ENCODE measurements at places on chromosomes 7 and 10. TPM values are rescaled to one million over a fixed set of nuclear protein-coding genes. Genes with fewer than 3 reads are reported as not detected.

DNA sequence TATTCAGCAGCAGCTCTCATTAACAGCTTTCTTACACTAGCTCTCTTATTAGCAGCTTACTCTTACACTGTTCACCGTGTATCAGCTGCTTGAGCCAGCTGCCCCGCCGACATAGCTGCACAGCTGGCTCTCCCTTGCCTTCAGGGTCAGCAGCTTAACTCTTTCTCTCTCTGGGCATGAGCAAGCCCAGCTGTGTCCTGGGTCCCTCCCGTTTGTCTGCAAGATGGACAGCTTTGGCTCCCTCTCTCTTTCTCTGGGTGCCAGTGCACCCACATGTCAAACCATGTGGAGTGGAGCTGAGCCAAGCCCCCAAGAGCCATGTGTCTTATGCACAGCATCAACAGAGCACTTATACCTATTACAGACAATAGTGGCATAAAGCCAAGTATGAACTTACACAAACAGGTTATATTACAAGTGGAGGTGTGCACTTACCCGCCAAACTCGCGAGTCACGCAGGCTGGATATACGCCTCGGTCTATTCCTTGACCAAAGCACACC, 35.7 kb upstream of the MTPAP start:
- peak; percentile 51 for DNase-seq

GRCh38 chr7:43640679-43641078, 57.8 kb downstream of the STK17A start:
- DNase-seq = no peak

DNA sequence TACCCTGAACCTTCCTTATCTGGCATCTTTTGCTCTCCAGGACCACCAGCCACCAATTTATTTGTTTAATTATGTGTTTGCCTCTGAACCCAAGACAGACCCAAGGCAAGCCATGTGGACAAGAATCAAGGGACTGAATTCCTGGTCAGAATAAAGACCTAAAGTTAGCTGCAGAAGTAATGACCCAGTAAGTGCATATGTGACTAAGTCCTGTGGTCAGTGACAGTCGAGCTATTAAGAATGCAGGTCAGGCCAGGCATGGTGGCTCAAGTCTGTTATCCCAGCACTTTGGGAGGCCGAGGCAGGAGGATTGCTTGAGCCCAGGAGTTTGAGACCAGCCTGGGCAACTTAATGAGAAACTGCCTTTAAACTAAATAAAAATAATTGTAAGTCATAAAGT, 139.4 kb downstream of the CCDC71L start:
- no peak for DNase-seq

DNA sequence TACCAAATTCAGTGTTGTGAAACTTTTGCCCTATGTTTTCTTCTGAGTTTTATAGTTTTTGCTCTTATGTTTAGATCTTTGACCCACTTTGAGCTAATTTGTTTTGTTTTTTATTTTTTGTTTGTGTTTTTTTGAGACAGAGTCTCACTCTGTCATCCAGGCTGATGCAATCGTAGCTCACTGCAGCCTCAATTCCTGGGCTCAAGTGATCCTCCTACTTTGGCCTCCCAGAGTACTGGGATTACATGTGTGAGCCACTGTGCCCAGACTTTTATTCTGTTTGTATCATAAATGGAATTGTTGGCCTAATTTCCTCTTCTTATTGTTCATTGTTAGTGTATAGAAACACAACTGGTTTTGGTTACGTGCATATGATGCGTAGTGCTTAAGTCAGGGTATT, 43.2 kb upstream of the ZMIZ2 start:
- DNase-seq = no peak

The ACHE gene
- 4.6 TPM for total RNA-seq

- DNase-seq = peak; percentile 22
These were observed 90.4 kb downstream of the COBL start for GRCh38 chr7:51226063-51226755.

The ATP6V1F gene
- total RNA-seq = 181 TPM

The FAM131B gene
- 2.5 TPM for total RNA-seq

The LBX1 gene
- not detected for total RNA-seq

DNA sequence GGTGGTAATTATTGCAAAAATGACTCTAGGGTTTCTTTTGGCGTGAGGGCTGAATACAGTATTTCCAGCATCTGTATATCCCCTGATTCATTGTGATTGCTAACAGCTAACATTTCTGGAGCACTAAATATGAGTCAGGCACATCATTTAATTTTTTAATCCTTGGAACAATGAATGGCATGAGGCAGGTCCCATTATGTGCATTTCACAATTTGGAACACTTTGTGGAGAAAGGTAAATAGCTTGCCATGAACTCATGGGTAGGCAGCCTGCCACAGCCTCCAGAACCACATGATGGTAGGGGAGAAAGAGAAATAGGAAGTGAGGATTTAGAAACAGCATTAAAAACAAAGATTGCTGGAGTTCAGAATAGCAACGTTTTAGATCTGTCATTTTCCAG, 1.7 kb downstream of the NPTX2 start:
- no peak for DNase-seq

DNA sequence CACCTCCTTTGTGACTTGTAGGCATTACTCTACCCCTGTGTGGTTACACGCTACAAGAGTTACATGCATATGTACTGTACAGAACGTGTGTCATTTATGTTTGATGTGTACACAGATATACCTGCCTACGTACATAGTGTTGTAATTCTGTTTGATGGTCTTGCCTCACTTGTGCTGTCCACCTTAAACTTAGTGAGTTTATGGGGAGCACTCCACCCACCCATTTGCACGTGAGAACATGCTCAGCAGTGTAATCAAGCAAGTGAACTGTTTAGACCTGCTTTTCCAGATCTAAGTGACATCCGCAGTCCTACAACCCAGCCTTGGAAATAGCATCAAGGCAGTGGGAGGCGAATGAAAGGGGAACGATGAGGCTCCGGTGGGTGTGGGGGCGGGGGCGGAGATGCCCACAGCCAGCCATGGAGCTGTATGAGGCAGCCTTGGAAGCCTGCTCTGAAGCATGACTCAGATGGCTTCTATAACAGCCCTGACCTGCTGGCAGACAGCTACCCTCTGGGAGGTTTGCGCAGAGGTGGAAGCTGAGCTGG, 52.1 kb downstream of the SUFU start:
- peak; percentile 52 for DNase-seq
